ENCODE measurements at places on chromosomes 1 and 21.

DNA sequence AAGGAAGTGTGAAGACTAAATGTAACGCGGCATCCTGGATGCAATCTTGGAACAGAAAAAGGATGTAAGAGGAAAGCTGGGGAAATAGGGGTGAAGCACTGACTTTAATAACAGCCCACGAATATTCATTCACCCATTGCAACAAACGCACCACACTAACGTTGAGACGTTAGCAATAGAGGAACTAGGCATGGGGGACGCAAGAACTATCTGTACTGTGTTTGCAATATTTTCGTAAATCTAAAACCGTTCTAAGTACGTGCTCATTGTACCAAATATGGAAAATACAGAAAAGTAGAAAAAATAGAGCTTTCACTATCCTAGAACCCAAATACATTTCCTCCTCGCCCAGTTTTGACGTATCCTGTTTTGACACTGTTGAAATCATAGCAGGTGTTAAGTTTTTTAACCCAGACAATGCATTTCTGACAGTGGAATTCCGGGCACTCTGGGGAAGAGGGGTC is 3.9 kb downstream of the LAPTM5 start:
- no peak for DNase-seq

- DNase-seq: no peak
These were observed 127.8 kb downstream of the LMX1A start for GRCh38 chr1:165228676-165229075.

GRCh38 chr1:211843018-211843417 is 12.5 kb upstream of the LPGAT1 start:
- DNase-seq: no peak

DNA sequence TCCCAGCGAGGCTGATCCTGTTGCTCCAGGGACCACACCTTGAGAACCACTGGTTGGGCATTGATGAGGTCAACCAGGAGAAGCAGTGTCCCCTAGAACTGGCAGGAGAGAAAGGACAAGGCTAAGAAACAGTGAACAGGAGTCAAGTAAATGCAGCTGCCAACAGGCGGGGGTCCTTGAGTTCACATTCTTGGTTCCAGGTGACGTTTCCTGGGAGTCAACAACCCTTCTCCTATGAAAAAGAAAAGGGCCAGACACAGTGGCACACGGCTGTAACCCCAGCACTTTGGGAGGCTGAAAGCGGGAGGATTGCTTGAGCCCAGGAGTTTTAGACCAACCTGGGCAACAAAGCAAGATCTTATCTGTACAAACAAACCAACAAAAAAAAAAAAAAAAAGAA is 98.3 kb downstream of the KAZN start:
- no peak for DNase-seq

Measured in astrocyte of the spinal cord (primary cell).